ENCODE measurements at places on chromosomes 13 and 19.

DNA sequence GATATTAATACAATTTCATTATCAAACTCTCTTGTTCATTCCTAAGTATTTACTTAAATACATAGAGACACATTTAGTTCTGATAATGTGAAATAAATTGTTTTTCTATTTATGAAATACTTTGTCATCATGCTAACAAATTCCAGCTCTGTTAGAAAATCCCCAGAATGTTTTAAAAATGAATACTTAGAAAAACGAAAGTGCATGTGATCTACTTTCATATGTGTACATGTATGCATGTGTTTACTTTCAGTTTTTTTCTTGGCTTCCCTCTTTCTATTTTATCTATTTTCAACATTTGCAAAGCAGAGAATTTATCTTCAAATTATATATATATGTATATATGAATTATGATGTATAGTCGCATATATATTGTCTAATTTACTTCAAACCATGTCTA, 1110.0 kb upstream of the PCDH20 start:
- no peak for DNase-seq

GRCh38 chr13:38998739-38999138, 8.1 kb upstream of the STOML3 start:
- no peak for DNase-seq

- DNase-seq = no peak
Measured at GRCh38 chr13:28753208-28753892, 34.6 kb upstream of the SLC46A3 start.

DNA sequence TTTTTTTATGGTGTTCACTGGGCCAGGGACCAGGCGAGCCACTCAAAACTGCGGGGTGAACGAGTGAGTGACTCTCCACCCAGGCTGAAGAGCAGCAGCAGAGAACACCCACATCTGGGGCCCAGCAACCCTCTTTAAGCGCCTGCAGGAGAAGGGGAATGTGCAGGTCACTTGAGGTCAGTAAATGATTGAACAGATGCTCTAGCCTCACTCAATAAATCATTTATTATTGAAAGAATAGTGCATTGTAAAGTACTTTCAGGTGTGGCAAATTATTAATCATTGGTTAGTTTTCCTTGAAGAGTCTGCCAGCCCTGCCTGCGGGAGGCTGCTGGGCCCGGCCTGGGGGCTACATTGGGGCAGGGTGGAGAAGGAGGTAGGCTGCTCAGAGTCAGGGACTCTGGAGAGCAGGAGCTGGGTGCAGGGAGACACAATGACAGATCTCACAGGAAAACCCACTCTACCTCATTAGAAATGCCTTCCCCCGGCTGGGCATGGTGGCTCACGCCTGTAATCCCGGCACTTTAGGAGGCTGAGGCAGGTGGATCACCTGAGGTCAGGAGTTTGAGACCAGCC, 42.5 kb downstream of the ABCC4 start:
- DNase-seq = no peak

DNA sequence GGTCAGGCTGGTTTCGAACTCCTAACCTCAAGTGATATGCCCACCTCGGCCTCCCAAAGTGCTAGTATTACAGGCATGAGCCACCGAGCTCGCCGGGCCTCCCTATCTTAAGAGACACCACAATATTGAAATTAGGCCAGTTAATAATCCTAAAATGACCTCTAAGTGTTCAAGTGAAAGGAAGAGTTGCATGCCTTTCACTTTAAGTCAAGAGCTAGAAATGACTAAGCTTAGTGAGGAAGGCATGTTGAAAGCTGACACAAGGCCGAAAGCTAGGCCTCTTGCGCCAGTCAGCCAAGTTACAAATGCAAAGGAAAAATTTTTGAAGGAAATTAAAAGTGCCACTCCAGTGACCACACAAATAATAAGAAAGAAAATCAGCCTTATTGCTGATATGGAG, 144.5 kb upstream of the FNDC3A start:
- no peak for DNase-seq

DNA sequence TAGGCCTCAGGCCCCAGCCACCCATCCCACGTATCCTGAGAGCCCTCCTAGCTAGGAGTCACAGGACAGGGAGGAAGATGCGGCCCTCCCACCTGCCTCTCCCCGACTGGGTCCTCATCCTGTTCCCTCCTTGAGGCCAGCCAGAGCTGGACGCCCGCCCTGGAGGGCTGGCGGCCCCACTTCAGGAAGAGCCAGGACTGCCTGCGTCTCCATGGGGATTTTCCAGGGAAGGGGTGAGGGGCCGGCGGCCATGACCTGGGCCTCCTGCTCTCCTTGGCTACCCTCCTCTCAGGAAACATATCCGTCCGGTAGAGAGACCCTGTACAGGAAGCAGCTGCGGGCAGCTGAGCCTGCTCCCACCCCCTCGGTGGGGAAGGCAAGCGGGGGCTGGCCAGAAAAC, 11.3 kb upstream of the PRKD2 start:
- DNase-seq = no peak

DNA sequence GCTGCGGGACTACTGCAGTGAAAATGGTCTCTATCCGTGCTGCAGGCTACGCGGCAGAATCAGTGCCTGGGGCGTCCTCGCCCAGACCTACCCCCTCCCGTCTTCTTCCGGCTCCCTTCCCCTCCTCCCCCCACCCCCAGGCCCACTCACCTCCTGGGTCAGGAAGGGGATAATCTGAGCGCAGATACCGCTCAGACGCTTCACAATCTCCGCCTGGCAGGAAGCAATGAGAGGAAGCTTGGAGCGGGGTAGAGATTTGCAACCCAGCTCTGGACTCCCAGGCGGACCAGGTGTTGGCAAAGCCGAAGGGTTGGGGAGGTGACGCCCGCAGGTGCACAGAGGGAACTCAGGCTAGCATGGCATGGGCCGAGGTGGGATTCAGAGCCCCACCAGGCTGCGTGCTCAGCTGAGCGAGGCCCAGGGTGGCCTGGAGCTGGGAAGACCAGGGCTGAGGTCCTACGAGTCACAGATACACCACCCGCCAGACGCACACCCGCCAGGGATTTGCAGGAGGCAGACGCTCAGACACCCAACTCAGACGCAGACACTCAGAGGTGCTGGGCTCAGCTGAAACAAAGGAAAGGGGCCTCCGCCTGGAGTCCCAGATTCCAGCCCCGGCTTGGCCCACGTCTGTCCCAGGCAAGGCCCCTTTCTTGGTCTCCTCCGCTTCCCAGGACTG, 4.1 kb downstream of the TLE2 start:
- DNase-seq = no peak

DNA sequence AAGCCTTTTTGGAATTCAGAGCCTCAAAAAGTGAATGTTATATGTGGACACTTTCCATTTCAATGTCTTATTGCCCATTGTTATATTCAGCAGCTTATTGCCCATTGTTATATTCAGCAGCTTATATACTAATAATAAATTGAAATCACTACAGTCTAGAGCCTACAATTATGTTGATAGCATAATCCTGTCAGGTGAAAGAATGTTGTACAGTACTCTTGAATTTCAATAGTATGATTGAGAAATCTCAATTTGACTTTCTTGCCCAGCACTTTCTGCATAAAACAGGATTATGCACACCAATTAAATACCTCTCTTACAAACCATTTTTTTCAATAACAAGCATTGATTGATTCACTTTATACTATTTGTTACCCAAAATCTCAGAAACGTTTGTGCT, 260.8 kb downstream of the PCDH9 start:
- DNase-seq = no peak
